T-helper 2 cell (primary cell): ENCODE measurements at places on chromosomes 7 and 10.

DNA sequence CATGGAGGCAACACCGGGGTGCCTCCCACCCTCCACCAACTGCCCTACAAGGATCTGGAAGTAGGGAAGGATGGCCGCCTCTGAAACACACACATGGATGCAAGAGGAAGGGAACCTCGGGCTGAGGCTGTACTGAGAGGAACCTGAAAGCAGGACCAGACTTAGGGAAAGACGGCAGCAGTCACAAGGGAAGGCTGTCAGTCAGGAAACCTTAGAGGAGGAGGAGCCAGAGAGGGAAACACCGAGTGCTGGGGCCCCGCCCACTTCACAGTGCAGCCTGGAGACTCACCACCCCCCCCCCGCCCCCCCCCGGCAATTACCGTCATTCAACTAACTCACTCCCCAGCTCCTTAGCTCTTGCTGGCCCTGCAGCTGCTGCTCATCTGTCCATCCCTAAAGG lies 2.5 kb downstream of the CYREN start:
- peak; percentile 45 for DNase-seq

GRCh38 chr10:84204122-84204521 lies 9.8 kb downstream of the CDHR1 start:
- DNase-seq: no peak

DNA sequence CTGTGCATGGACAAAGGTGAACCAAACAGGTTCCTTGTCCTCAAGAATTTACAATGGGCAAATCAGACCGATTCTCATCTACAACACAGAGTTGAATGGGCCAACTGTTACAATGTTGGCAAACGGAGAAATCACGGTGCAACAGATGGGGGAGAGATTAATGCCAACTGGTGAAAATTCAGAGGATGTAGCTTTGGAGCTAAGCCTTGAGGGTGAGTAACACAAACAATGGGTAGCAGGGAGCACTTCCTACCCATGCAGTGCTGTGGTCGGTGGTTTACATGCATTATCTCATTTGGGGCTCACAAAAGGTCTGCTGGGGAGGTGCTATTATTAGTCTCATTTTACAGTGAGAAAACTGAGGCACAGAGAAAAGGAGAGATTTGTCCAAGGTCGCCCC lies 902 bp upstream of the NFE2L3 start:
- DNase-seq: no peak

- DNase-seq: peak; percentile 47
Observed at GRCh38 chr7:44580945-44581878, 819 bp downstream of the TMED4 start.

DNA sequence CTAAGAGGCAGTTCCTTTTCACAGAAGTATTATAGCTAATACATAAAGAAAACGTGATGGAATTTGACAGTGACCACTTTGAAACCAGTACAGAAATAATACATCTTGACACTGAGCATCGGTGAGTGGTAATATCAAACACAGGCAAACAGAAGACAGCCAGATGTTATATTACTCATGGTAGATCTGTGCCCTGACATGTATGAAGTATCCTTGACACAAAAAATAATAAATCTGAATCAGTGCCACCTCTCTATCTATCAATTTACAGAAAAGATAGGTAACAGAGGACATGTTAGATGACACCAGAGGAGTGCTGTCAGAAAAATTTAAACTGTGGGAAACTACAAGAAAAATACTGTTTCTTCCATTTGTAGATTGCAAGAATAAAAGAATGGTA lies 217.4 kb upstream of the POT1 start:
- no peak for DNase-seq

- no peak for DNase-seq
Observed at GRCh38 chr10:112177247-112177646, 6.3 kb downstream of the GPAM start.

DNA sequence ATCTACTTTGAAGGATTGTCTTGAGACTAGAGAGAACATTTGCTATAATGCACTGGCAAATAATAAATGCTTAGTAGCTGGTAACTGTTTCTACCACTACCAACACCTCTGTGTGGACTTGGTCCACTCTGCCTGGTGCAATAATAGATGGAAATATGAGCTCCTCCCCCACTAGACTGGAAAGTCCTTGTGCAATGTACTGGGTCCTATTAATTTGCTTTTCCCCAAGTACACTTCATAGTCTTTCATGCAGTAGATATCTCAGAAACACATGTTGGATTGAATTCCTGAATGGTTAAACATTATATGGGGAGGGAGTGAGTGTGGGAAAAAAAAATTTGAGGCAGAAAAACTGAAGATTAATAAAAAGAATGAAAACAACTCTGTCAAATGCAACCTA lies 119.3 kb downstream of the C10orf90 start:
- DNase-seq: no peak

GRCh38 chr10:57362811-57363210 lies 904.9 kb downstream of the IPMK start:
- DNase-seq: no peak

GRCh38 chr10:85148693-85149640 lies 820.6 kb downstream of the CCSER2 start:
- DNase-seq: no peak

- no peak for DNase-seq
Observed at GRCh38 chr7:139597028-139597427, 73.5 kb downstream of the CLEC2L start.

DNA sequence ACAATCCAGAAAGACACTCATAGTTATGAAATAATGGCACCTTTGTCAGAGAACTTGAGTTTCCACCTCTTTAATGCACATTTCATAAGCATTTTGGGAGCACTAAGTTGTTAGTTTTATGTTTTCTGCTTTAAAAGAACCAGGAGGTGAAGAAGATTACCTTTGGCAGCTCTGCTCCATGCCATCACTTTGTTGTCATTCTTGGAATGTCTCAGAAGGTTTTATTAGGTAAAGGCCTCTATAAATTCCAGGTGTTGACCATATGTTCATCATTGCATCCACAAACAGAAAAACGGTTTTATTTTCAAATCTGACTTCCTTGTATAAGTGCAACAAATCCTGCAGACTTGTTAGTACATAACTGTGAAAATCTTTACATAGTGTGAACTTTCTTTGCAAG lies 424.8 kb downstream of the MDFIC start:
- no peak for DNase-seq

GRCh38 chr10:88064608-88065382 lies 201.4 kb downstream of the PTEN start:
- DNase-seq: peak; percentile 14

- no peak for DNase-seq
Observed at GRCh38 chr7:139648941-139649425, 125.5 kb downstream of the CLEC2L start.

GRCh38 chr7:73451780-73452398 lies 18.3 kb downstream of the FZD9 start:
- peak; percentile 51 for DNase-seq

- no peak for DNase-seq
Observed at GRCh38 chr7:3605222-3605621, 304.2 kb downstream of the SDK1 start.

DNA sequence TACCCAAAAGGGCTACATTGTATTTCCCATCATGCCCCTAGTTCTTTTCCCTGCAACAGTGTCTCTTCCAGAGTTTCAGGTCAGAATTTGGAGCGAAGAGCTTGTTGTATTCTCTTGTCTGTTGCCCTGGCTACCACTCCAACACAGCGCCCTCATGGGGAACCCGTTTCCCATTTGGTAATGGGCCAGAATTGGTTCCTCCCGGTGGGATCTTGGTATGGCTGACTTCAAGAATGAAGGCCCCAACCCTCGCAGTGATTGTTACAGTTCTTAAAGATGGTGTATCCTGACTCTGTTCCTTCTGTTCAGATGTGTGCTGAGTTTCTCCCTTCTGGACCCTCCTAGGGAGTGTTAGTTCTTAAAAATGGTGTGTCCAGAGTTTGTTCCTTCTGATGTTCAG lies 110.5 kb upstream of the ZNF32 start:
- DNase-seq: no peak

GRCh38 chr10:90308223-90308622 lies 549.6 kb downstream of the HTR7 start:
- DNase-seq: no peak

GRCh38 chr7:101996131-101996691 lies 178.8 kb downstream of the CUX1 start:
- DNase-seq: no peak

- no peak for DNase-seq
Observed at GRCh38 chr7:36388423-36388822, 1.2 kb upstream of the ANLN start.

GRCh38 chr7:47458057-47458456 lies 123.9 kb downstream of the TNS3 start:
- DNase-seq: no peak

DNA sequence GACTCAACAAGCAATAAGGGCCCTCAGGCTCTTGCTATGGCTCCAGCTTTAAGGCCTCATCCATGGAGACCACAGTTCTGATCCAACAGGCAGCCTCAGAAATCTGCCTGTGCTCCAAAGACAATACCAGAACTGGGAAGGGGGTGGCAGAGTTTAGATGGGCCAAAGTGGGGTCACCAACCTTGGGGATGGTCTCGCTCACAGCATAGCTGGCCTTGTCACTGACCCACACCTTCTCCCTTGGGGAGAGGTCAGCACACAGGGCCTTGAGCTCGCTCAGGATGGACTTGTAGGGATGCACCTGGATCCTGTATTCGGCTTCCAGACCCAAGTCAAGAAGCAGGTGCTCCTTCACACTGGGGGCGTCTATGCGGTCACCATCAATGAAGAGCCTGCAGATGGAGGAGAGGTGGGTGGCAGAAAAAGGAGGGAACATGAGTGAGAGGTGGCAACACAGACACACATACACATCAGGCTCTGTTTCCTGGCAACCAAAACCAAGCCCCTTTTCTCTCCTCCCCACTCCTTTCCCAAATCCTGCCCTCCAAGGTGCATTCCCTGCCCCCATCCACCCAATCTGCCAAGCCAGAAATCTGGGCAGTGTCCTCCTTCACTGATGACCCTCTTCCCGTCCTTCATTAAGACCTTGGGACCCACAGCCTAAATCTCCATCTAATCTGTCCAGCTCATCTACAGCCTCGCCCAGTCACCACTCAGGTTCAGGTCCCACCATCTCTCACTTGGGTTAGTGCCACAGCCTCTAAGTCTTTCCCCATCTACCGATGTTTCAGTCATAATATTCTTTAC lies 40.9 kb downstream of the XPNPEP1 start:
- DNase-seq: no peak

GRCh38 chr7:21891291-21891690 lies 54.4 kb downstream of the CDCA7L start:
- no peak for DNase-seq

DNA sequence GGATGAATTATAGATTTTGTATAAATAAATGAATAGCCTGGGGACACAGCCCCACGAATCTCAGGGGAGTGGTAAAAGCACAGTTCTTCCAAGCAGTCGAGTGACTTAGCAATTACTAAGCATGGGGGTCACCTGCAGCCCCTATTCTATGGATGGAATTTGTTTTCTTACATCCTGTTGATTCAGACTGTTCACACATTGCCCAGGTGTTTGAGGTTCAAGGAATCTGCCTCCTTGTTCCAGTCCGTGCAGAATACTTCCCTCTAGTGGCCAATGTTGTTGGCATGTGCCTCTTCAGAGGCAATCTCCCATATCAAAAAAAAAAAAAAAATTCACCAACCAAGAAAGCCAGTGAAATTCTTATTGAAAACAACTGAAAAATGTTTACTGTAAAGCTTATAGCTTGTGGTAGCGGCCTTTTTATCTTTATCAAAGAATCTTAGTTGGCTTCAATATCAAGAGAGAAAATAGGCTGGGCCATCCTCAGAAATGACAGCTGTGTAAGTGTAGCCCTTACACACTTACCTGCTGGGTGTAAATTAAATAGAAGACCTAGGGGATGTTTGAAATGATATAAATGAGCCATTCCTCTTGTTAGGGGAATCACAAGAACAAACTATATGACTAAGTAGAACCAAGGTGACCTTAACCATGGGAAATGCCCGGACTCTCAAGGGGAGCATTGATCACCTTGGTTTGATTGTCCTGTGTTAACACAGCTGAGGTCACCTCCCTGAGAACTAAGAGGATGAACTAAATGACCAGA lies 7.8 kb downstream of the LIPM start:
- DNase-seq: peak; percentile 30

DNA sequence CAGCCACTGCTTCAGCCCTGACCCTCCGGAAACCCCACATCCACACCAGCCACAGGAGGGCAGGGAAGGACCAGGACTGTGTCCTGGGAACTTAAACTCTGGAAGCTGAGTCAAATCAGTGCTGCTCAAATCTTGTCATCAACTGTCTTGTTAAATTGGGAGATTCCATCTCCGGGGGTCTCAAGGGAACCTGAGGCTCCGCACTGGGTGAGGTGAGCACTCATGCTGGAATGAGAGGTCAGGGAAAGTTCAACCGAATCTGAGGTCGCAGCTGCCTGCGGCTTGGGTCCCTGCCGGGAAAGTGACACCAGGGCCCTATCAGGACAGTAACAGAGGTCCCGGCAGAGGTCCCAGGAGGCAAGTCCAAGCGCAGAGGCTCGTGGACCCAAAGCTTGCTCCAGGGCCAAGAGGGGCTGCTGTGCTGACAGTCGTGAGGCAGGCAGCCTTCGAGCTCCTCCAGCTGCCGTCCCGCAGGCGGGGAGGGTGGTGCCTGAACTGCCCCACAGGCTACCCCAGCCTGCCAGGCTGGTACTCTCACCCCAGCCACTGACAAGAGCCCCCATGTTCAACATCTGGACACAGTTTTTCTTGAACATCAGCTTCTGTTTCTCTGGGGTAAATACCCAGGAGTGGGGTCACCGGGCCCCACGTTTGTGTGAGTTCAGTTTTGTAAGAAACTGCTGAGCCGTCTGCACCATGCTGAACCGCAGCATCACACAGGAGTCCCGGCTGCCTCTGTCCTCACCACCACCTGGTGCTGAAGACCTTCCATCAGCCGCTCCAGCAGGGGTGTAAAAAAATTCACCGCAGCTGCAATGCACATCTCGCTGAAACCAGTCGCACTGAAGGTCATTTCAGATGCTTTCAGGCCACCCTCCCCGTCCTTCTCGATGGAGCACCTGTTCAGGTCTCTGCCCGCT lies 101.0 kb downstream of the DIP2C start:
- no peak for DNase-seq

- no peak for DNase-seq
Observed at GRCh38 chr7:99013266-99014112, 130.4 kb downstream of the SMURF1 start.

GRCh38 chr10:24703700-24704099 lies 20.0 kb downstream of the ARHGAP21 start:
- no peak for DNase-seq

DNA sequence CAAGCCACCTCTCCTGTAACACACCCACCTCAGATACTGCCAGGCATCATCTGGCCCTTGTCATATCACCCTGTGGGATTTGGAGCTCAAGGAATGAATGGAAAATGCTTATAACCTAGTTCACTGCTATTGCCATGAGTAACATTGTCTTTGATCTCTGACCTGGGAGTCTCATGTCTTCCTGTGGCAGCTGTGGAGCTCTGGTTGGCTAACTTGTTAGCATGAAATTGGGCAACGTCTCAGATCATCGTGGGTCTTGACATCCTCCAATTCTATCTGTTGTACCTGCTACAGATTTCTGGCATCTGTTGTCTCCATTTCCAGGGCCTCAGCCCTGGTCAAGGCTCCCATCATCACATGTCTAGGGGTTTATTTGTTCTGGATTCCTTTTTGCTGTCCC lies 2.2 kb upstream of the TMEM270 start:
- no peak for DNase-seq

GRCh38 chr10:32410569-32410968 lies 35.4 kb upstream of the CCDC7 start:
- DNase-seq: no peak
